ENCODE measurements at places on chromosomes 6 and 20. TPM values are rescaled to one million over a fixed set of nuclear protein-coding genes. Genes with fewer than 3 reads are reported as not detected.

DNA sequence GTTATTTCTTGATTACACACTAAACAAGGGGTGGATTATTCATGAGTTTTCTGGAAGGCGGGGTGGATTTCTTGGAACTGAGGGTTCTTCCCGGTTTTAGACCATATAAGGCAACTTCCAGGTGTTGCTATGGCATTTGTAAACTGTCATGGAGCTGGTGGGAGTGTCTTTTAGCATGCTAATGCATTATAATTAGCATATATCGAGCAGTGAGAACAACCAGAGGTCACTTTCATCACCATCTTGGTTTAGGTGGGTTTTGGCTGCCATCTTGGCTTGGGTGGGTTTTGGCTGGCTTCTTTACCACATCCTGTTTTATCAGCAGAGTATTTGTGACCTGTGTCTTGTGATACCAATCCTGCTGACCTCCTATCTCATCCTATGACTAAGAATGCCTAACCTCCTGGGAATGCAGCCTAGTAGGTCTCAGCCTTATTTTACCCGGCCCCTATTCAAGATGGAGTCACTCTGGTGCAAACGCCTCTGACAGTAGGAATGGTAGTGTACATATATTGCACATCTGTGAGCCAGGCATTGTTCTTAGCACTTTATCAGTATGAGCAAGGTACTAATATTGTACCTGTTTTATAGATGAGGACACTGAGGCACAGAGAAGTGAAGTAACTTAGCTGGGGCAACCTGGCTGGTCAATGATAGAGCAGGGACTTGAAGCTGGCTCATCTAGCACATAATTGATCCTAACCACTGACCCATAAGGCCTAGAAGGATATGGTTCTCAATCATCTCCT, 203.7 kb downstream of the NFATC2 start:
- DNase-seq: no peak
- H3K4me3 ChIP-seq: no peak overlapping the region
- H3K4me1 ChIP-seq: no peaks in the 10 kb centered on the region
- no peaks in the 10 kb centered on the region for H3K27me3 ChIP-seq

GRCh38 chr20:11178946-11179654, 505.3 kb upstream of the JAG1 start:
- H3K4me1 ChIP-seq: no peaks in the 10 kb centered on the region
- no peak overlapping the region for H3K27ac ChIP-seq
- H3K27me3 ChIP-seq: no peaks in the 10 kb centered on the region
- H3K4me3 ChIP-seq: no peak overlapping the region
- no peak for DNase-seq

DNA sequence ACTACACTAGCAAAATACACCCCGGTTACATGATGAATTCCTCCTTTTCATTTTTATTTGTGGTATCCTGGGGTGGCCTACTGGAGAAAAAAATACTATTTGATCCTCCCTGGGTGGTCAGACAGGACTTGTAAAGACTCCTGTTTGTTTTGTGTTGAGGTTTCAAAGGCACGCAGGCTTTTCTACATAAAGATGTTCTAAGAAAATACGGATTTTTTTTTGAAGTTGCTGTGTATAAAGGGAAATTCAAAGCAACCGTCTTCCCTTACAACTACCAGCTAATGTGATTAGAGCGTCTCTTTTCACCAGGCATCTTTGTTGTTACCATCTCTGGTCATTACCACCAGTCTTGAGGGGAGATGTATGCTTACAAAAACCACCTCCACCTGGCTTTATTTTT, 187.1 kb downstream of the SOX4 start:
- H3K27me3 ChIP-seq: no peaks in the 10 kb centered on the region
- no peak overlapping the region for H3K27ac ChIP-seq

FAM83B gene
- total RNA-seq: not detected

THBS2 gene
- total RNA-seq: 26.4 TPM

DNA sequence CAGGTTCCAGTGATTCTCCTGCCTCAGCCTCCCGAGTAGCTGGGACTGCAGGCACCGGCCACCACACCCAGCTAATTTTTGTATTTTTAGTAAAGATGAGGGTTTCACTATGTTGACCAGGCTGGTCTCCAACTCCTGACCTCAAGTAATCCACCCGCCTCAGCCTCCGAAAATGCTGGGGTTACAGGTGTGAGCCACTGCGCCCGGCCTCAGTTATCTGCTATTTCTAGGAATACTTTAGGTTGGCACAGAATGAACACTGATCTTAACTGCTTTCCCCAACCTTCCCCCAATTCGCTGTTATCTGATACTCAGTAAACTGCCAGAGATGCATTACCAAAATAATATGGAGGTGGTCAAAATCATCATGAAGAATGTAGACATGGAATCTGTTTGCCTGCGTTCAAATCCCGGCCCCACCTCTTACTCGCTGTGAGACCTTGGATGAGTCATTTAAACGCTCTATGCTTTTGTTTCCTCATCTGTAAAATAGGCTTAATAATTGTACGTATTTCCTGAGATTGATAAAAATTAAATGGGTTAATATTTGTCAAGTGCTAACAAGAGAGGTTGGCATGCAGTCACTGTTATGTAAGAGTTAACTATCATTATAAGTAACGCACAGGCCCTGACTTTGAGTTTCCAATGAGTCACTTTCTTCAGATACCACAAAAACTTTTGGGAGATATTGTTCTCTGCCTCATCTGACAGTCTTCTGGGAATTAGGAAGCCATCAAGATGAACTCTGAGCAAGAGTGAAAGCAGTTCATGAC, 44.5 kb upstream of the NCOA3 start:
- H3K4me3 ChIP-seq: no peak overlapping the region
- H3K36me3 ChIP-seq: no peaks in the 10 kb centered on the region
- H3K27me3 ChIP-seq: no peaks in the 10 kb centered on the region
- no peak overlapping the region for H3K27ac ChIP-seq
- DNase-seq: no peak

Measured in esophagus muscularis mucosa (tissue), 4 donors.